ENCODE measurements at places on chromosomes 12 and 14.

GRCh38 chr12:103915306-103915705 is 14.9 kb upstream of the HSP90B1 start:
- no peak for DNase-seq

- no peak for DNase-seq
Observed at GRCh38 chr12:7916936-7917335, 19.1 kb downstream of the SLC2A3 start.

- DNase-seq: no peak
Observed at GRCh38 chr12:19227190-19227879, 97.8 kb downstream of the PLEKHA5 start.

- no peak for DNase-seq
Observed at GRCh38 chr14:23566778-23567185, 809 bp downstream of the AP1G2 start.

DNA sequence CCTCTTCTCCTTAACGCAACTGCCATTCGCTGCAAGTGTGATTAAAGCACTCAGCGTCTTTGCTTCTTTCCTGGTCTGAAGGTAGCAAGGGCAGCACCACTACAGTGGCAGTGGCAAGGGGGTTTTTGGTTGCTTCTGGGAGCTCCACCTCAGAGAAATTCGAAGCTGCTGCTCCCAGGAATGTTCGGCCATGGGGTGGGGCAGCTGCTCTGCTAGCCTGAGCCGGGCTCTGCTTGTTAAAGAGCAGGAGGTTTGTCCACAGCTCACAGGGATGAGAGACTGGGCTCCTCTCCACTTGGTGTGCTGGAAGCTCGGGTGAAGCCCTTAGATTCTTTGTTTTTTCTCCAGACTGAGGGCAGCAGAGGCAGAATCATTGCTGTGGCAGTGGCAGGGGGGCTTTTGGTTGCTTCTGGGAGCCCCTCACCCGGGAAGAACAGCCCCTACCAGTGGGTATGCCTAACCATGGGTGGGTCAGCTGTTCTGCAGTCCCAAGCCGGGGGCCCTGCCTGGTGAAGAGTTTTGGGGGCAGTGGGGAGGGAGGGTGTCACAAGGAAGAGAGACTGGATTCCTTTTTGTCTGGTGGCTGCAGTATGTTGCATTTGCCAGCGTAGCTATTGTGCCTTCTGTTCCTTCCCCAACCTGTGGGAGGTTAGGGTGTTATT is 340.2 kb downstream of the AEBP2 start:
- DNase-seq: no peak

- DNase-seq: no peak
Observed at GRCh38 chr12:28219827-28220226, 29.6 kb downstream of the CCDC91 start.

DNA sequence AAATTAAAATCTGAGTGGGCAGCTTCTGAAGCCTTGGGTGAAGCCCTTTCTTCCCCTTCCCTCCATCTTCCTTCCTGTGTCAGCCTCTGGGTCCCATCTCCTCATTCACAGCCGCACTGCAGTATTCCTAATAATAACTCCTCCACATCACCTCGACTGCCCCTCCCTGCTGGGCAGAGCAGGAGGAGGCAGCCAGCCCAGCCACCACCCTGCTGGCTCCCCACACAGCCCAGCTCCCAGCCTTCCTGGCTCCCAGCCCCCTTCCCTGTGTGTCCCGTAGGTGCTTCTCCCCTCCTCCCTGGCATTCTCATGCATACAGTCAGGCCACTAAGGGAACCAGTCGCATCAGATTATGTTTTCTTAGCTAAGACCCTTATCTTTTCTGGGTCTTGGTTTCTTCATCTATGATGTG is 3.7 kb downstream of the IFFO1 start:
- no peak for DNase-seq

GRCh38 chr12:60977966-60978365 is 1282.2 kb upstream of the USP15 start:
- DNase-seq: no peak

Data from GM04504 (cell line).